C1 segment of cervical spinal cord (tissue), 14 donors: ENCODE measurements at places on chromosomes 2 and 18.

- DNase-seq: no peak
These were observed 26.2 kb upstream of the INSIG2 start for GRCh38 chr2:118062048-118062447.

DNA sequence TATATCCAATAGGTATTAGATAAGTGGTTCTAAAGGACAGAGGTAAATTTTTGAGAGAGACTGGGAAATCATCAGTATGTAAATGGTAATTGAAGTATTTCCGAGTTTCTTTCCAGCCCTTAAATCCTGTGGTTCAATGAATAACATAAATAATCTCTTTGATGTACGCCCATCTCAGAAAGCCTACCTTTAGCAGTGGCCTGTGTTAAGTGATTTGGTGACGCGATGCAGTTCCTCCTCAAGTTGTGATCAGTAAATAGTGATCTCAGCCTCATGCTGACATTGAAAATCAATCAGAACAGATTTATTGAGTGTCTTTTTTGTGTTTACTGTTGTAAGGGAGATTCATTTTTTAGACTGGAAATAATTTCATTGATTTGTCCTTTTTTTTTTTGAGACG, 137.2 kb upstream of the RASGRP3 start:
- no peak for DNase-seq

DNA sequence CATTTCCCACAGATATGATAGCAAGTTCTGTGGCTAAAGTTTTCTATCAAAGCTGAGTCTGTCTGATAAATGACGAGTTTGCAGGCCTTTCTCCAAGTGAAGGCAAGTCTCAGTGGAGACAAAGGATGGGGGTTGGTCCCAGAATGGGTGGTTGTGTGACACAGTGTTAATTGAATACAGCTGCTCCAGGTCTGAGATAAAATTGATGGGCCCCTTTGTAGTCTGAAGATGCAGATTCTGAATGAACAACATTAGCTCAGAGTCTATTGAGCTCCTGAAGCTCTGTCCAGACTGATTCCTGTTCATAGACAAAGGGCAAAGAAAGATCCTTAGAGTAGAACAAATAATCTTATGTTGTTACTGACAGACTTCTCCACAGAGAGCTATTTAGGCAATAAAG, 296.9 kb upstream of the CYRIA start:
- DNase-seq: no peak

GRCh38 chr2:99854236-99854852, 288.0 kb downstream of the AFF3 start:
- no peak for DNase-seq

DNA sequence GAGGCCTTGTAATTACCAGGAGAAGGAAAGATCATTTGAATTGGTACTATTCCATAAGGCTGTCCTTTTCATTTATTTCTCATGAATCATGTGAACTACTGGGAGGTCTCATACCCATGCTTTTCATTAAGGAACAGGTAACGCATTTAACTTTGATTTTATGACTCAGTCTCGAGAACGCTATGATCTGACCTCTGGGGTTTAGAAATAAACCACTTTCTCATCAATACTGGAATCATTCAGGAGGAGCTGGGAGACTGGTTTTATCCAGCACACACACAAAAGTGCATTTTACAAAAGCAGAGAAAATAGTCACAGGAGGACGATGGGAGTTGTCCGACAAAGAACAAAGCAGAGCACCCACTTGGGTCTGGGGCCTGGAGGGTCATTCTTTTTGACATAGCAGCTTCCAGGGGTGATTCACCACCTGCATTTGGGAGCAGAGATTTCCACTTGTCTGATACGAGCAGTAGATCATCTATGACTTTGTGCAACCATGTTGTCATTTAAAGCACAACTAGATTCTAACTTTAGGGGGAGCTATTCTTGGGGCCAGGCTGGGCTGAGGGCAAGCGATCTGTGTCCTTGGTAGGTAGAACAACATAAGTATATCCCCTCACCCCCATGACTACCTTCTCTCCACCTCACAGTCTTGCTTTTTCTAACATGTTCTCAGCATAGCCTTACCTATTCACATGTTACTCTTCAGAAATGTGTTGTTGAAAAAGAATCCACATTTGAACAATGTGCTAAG, 95.9 kb upstream of the SCG2 start:
- no peak for DNase-seq

- DNase-seq: no peak
These were observed 21.0 kb upstream of the ZBTB7C start for GRCh38 chr18:48430150-48430549.

DNA sequence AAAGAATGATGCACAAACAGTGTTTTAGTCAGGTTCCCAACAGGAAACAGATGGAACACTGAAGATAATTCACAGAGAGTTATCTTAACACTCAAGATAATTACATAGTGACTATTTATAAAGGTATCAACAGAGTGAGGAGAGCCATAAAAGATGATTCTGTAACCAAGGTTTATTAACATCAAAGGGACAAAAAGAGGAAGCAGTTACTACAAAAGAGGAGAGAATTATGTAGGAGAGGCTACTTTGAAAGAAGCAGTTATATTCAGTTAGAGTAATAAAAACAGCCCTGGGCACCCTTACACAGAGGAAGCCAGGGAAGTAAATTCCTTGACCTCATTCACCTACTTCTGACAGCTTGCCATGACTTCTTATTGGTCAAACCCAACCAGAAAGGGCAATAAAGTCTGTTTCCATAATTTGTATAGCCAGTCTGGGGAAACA, 326.5 kb upstream of the SLC39A10 start:
- no peak for DNase-seq

DNA sequence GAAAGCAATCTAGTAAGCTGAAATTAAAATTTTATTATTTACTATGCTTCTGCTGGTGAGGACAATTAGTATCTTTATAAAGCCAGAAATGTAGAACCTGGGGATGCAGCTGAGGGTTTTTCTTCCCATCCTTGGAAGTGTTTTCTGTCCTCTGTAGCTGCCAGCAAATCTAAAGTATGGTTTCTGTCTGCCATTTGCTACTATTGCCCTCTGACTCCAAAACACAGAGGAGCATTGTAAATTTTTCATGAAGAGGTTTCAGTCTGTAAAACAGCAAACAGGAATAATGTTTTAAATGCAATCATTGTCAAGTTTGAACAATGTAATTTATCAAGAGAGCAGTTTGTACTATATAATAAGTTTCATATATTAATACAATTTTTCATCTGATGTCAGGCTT, 258.8 kb downstream of the ZNF407 start:
- no peak for DNase-seq

GRCh38 chr18:72201032-72201431, 343.1 kb downstream of the CBLN2 start:
- DNase-seq: no peak

DNA sequence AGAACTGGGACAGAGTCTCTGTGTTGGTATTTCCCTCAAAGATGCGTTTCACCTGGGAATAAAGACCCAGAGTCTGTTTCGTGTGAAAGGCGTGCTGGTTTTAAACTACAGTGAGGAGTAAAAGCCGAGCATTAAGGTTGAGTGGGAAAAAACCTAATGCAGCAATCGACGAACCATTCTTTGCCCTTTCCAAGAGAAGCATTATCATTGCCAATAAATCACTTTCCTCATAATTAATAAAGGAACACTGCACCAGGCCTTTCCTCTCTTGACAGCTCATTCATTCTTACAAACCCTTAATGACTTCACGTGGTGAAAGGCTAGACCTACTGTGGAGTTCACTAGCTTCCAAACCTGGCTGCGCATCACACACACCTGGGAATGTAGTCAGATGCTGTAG, 896 bp upstream of the SLC8A1 start:
- DNase-seq: no peak

GRCh38 chr18:52481116-52481515, 141.1 kb downstream of the DCC start:
- DNase-seq: no peak

GRCh38 chr2:167287212-167287611, 398.9 kb downstream of the XIRP2 start:
- DNase-seq: no peak

DNA sequence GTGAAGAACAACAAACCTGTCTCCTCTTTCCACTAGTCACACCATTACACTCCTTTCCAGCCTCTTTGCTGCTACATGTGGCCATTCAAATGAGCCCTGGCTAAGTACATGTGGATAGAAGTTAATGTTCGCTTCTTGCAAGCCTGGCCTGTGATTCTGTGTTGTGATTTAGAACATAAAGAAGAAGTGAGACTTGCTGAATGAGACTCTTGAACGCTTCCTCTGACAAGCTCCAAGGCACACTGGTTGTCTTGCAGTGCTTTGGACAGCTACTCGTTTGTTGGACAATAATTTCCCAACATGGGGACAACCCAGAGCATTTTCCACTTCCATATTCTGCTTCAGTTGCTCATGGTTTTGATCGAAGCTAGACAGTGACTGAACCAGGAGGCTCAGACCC, 57.3 kb downstream of the CCDC74A start:
- no peak for DNase-seq

- DNase-seq: no peak
These were observed 50.6 kb downstream of the TRAF3IP1 start for GRCh38 chr2:238370823-238371372.

- DNase-seq: no peak
These were observed 31.4 kb downstream of the SOWAHC start for GRCh38 chr2:109645412-109646184.

GRCh38 chr2:25105336-25106085, 62.9 kb downstream of the POMC start:
- DNase-seq: peak; percentile 20

DNA sequence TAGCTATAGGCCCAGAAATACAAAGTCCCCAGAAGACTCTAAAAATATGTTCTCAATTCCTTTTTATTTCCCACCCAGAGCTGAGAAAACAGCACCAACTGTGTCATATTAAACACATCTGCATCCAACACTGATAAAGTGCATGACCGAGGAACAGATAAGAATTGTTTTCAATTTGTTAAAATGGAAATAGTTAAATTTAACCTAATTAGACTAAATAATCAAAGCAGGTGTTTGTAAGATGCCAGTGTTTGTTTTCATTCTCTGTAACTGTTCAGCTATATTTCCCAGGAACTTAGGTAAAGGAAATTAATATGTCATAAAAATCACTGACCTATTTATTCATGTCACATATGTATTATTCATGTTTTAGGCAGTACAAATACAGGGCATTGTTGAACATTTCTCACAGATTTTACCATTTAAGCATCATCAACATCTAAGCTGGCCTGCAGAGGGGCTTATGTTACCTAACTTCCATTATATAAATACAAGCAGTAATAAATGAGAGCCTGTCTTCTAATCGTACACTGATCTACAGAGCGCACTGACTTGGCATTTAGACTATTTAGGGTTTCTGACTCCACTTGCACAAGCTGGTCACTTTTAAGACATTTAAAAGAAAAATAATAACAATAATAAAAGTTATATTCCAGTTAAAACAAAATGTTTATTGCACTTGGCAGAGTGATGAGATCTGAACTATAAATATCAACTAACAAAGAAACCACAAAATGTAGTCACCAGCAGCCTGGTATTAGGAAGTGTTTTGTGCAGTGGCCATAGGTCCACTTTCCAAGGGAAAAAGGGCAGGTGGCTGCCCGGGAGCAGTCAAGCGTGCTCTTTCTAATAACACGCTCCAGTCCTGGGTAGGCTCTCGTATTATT, 86.6 kb upstream of the ZFP36L2 start:
- DNase-seq: no peak
